CD4-positive, alpha-beta T cell treated with Interleukin-4 for 1 hour (primary cell): ENCODE measurements at places on chromosomes 4 and X.

GRCh38 chr4:2843941-2844584 lies 419 bp downstream of the ADD1 start:
- DNase-seq: no peak

DNA sequence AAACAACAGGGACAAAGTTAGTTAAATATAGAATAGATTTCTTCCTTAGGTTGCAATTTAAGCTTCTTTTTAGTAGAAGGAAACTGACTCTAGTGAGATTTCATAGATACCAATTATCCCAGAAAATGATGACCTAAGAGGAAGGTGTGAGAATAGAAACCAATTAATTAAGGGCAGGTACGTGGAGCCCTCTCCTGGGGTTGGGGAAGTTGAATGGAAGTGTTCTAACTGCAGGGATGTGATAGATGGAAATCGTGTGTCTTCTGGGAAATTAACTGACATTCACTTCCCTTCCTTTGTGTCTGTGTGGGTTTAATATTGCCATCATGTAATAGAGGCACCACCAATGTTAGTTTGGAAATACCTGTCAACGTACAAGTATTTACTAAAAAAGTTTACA lies 204.1 kb upstream of the ANK2 start:
- no peak for DNase-seq

- DNase-seq: peak; percentile 51
Measured at GRCh38 chrX:64842492-64842891, 133.8 kb downstream of the ZC4H2 start.

GRCh38 chr4:183205193-183205592 lies 106.1 kb downstream of the WWC2 start:
- DNase-seq: no peak

- peak; percentile 39 for DNase-seq
Measured at GRCh38 chrX:1534301-1535168, 2.5 kb downstream of the P2RY8 start.

DNA sequence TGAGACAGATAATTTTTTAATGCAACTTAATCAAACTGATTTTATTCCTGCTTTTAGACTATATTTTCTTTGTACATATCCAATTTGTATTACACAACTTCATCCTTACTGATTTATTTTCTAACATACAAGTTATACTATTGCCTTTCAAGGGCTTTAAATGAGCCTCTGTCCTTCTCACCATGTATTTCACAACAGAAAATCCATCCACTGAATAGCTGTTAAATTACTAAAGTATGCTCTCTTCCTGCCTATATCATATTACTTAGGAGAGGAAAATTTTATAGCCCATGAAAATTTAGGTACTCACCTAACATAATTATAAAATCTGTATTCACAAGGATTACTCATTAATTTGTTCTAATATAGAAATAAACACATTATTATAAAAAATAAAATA lies 528.6 kb downstream of the ANKRD50 start:
- DNase-seq: no peak

GRCh38 chrX:52271206-52271605 lies 86.5 kb downstream of the MAGED4 start:
- DNase-seq: no peak

- no peak for DNase-seq
Measured at GRCh38 chr4:13922873-13923645, 295.5 kb upstream of the BOD1L1 start.

- no peak for DNase-seq
Measured at GRCh38 chr4:84691170-84691691, 108.3 kb downstream of the CDS1 start.

DNA sequence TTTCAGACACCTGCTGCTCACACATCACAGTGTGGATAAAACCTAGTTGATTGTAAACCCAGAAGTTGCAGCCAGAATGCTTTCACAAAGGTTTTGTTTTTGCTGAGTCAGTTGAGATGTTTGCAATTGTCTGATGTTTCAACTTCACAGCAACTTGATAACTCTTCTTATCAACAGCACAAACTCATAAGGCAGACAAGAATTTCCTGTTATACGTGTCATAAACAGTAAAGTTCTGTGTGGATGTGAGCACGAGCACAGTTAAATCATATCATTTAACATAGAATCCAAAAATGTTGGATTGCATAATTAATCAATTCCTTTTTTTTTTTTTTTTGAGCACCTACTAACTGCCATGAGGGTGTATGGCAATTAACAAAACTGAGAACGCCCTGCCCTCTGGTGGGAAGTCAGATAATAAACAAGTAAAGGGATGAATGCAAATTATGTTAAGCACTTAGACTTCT lies 512.2 kb downstream of the PDHA2 start:
- no peak for DNase-seq

DNA sequence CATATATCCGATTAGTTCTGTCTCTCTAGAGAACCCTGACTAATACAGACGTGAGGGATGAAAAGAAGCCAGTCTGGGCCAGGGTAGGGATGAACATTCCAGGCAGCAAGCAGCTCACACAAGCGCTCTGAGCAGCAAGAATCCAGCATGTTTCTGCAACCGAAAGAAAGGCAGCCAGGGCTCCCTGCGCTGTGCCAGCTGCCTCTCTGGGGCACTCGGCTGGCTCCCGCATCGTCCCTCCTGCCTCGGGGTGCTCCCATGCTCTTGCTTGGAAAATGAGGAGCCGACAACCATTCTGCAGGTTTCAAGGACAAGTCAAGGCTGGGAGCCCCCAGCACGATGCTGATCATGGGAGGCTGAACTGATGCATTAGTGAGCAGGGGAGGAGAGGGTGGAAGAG lies 7.0 kb downstream of the JAKMIP1 start:
- no peak for DNase-seq

- DNase-seq: no peak
Measured at GRCh38 chrX:151004085-151004484, 20.9 kb downstream of the HMGB3 start.

DNA sequence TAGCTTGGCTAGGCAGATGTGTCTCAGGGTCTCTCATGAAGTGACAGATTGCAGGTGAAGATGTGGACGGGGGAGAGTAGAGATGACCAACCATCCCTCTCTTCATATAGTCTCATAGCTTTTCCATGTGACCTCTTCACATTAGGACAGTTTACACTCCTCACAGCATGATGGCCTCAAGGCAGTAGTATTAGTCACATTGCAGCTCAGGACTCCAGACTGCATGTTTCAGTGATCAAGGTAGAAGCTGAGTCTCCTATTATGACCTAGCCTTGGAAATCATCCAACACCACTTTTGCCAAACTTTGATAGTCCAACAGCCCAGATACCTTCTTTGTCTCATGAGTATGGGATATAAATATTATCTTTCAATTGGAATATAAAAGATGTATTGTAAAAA lies 147.7 kb downstream of the GASK1B start:
- no peak for DNase-seq

DNA sequence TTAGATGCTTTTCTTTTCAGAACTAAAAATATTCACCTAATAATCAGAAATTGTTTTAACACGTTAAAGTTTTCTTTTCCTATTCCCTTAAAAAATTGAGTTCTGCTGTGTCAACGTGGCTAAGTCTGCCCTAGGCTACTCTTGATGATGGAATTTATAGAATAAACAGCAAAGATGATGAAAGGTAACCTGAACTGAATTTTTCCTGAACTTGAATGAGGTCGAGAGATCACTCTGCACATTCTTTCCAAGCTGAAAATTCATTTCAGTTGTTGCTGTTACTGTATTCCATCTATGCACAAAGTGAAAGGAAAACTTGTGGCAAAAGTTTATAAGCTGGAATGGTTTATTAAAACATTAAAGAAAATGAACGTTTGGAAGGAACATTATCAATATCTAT lies 245.9 kb upstream of the GIMD1 start:
- DNase-seq: no peak

DNA sequence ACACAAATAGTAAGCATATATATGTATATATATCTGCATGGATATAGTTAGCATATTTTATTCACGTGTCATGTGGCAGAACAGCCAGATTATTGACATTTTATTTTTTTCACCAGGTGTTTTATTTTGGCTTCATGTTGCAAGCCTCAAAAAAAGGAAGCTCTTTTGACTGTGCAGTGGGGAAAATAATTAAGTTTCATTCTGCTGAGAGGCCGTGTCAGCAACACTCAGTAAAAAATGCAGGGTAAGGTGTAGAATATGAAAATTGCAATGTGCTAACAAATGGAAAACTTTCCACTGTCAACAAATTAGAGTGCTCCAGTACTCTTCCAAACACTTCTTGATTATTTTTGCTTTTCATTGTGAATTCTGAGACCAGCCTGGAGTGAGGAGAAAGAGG lies 511.5 kb downstream of the GLUD2 start:
- DNase-seq: no peak

GRCh38 chrX:13898083-13898482 lies 81.2 kb upstream of the GPM6B start:
- no peak for DNase-seq

DNA sequence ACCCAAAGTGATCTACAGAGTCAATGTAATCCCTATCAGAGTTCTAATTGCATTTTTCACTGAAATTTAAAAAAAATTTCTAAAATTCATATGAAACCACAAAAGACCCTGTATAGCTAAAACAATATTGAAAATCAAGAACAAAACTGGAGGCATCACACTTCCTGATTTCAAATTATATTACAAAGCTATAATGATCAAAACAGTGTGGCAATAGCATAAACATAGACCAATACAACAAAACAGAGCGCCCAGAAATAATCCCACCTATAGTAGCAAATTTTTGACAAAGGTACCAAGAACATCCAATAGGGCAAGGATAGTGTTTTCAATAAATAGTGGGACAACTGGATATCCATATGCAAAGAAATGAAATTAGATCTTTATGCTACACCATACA lies 59.4 kb upstream of the PRKG2 start:
- no peak for DNase-seq

- DNase-seq: no peak
Measured at GRCh38 chrX:102978594-102978993, 41.5 kb downstream of the RAB40AL start.

DNA sequence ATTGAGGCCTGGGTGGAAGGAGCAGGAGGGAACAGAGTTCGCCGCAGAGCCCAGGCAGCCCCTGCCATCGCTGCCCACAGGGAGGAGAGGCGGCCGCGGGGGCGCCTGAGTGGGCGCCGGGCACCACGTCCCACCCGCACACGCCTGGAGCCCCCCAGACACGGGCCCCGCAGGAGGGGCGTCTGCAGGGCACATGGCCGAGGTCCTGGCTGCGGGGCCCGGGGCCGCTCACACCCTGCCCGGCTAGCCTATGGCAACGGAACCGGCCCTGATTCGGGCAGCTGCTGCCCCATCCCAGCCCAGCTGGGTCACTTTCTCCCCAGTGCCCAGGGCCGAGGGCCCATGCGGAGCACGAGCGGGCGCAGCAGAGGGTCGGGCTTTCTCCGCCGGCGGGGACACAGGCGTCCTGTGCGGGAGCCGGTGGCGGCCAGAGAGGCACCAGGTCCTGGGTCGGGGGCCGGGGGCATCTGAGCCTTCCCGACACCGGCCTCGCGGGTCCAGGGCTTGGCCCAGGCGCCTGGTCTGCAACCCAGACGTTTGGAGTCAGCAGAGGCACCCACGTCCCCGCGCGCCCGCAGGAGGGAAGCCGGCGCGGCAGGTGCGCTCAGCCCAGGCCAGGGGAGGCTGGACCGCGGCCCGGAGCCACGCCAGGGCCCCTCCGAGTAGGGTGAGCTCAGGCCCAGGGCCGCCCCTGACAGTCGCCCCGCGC lies 91.2 kb downstream of the FAM53A start:
- no peak for DNase-seq

GRCh38 chrX:9526965-9527364 lies 62.1 kb downstream of the TBL1X start:
- DNase-seq: no peak

- DNase-seq: no peak
Measured at GRCh38 chr4:6324999-6325787, 55.5 kb downstream of the WFS1 start.
